ENCODE measurements at places on chromosomes 5 and 9.

GRCh38 chr5:58901271-58901670 is 318.4 kb downstream of the RAB3C start:
- DNase-seq, result no peak

DNA sequence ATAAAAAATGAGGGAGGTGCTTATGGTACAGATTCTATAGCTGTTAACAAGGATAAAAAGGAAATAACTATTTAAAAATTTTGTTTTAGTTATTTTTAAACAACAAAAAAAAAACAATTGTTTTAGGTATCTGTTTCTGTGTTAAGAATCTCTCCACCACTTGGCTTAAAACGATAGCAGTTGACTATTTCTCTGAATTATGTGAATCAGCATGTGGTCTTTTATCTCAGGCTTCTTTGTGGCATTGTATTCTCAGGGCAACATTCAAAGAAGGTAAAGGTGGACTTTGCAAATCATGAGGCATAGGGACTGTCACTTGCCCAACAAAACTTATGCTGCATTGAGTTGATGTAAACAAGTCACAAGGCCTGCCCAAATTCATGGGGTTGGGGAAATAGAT is 55.2 kb downstream of the ERBIN start:
- DNase-seq, result no peak

- DNase-seq, result no peak
Measured at GRCh38 chr9:8183618-8184017, 384.0 kb upstream of the DMAC1 start.

DNA sequence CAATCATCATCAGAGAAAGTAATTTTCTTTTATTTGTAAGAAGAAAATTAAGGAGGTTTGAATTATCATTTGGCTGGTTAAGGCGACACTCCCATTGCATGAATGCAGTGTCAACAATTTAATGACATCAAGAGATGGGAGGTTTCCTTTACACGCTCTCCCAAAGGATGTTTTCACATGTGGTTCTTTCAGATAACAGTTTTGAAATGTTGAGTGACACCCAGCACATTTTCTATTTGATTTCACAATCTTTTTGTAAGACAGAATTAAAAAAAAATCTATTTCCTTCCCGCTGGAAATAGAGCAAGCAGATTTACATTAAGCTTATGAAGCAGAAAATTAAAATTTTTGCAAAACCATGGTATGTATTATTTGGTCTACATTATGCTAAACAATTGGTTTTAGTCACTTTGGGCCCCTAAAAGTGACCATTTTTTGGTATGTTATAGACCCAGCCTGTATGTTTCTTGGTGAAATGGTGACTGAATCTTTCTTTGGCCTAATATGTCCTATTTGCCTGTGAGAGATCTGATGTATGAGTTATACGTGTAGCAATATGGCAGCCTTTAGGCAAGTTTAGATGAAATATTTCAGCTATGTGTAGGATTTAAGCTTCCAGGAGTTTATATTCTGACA is 18.9 kb upstream of the ANKRD55 start:
- DNase-seq, result no peak

DNA sequence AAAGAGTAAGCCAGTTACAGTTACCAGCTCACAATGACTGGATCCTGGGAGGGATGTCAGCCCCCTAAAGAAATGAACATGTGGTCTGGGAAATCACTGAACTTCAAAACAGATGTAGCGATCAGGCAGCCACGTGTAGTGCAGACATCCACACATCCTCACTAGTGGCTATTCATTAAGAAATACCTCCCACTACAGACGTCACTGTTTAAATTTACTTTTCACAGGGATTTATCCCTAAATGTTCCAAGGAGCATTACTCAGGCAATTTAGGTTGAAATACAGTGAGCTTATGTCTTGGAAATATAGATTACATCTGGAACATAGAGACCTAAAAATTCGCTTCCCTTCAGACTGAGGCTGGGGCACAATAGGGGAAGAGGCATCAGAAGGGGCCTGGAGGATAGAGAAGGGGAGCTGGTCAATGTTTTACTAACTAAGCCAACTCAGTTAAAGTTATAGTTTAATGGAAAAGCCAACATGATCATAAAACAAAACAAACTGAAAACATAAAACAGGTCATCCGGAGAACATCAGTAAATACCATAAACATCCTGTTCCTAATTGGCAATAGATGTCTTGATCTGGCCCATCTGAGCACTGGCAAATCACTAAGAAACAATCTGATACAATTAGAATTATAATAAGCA is 92.3 kb downstream of the FANCC start:
- DNase-seq, result no peak

DNA sequence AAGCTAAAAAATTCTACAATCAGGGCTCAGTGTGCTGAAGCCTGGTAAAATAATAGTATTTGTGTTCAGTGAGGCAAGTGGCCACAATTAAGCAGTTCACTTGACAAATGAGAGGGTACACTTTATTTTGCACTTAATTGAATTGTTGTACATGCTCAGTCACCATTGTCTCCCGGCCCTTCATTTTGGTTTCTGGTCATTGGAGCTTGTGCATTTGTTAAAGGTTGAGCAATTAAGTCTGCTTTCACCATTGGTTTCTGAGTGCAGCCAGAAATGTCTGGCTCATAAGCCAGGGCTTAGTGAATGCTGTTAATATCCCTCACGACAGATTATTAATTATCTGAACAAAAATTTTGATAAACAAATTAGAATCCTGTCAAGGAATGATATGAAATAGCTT is 89.6 kb downstream of the PRDM6 start:
- no peak for DNase-seq

GRCh38 chr5:146732962-146733361 is 145.6 kb downstream of the PPP2R2B start:
- no peak for DNase-seq

DNA sequence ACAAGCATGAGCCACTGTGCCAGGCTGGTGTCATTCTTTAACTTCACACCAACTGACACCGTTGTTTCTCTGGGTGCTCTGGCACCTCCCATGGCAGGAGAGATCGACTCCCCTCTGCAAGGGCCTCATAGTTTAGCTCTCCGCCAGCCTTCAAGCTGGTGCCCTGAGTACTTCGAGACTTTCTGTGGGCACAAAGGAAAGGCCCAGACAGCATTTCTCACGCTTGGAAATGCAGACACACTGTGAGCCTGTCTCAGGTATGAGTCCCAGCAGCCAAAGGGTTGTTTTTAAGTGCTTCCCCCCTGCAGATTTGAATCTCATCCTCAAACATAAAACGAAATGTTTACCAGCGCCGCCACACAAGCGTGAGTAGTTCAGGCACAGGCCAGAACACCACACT is 11.1 kb upstream of the TCF7 start:
- no peak for DNase-seq

GRCh38 chr5:141879941-141880738 is 1.9 kb upstream of the PCDH1 start:
- DNase-seq, result no peak

- DNase-seq, result no peak
Measured at GRCh38 chr9:129032541-129033159, 3.8 kb upstream of the MIGA2 start.

DNA sequence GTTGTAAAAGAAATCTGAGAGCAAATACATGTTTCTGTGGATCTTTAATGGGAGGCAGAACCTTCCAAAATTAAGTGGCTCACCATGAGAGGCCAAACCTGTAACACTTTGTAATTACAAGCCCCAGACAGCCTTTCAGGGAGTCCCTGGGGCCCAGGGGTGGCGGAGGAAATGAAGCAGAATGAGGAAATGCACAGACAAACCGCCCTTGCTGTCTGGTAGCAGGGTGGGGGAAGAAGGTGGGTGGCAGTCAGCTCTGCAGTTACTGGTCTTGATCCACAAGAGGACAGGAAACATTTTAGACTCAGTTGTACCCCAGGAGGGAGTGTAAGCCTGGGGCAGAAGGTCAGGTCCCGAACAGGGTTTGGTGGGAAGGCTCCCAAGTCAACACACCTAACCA is 6.5 kb downstream of the ARL14EPL start:
- DNase-seq, result no peak

- no peak for DNase-seq
Measured at GRCh38 chr9:84697509-84698114, 28.1 kb downstream of the NTRK2 start.

DNA sequence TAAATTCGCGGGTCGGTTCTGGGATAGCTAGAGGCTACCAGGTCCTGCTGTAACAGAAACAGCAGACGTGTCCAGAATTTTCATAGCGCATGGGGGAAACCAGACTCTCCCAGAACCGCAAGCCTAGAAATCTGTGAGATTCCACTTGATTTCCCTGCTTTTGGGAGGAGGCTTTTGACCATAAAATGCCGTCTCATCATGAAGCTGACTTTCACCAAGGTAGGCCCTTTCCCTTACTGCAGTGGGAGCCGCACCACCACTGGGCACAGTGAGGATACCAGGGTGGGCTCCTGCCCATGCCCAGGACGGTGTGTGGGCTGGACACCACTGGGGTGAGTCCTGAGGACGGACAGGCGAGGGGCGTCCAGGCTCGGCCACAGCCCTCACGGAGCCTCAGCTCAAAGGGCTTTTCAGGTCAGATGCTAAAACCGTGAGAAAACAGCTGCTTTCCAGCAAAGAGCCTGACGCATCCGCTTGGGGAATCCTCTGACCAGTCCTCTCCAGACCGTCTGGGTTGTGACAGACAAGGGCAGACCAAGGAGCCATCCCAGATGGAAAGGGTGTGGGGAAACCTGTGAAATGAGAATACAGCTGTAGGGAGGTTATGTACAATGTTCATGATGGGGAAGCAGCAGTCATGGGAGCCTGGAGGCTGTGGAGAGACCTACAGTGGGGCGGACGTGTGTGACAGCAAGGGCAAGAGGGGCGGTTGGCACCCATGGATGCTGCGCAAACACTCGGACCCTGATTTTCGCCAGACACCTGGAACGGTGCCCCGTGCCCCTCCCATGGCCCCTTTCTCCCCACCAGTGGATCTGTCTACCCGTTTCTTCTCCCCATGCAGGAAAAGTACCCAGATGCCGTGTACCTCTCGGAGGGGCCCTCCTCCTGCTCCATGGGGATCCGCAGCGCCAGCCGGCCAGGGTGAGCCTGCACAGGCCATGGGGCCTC is 59.2 kb downstream of the IPPK start:
- DNase-seq, result no peak

GRCh38 chr5:167489202-167489601 is 802.2 kb upstream of the WWC1 start:
- no peak for DNase-seq

DNA sequence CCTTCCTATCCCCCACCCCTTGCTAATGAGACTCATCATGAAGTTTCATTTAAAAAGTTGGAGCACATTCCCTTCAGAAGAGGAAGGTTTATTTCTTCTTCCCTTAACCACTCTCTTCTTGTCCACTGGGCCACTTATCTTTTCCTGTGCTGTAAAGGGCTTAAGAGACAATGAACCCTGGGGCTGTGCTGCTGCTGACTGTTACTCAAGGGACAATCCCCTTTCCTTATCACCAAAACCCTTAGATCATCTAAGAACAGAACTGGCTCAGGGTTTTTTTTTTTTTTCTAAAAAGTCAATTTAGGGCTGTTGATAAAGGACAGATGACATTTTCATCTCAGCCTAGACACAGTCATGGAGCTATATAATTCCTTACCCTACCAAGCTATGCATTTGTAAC is 29.6 kb downstream of the CAPSL start:
- DNase-seq, result no peak

DNA sequence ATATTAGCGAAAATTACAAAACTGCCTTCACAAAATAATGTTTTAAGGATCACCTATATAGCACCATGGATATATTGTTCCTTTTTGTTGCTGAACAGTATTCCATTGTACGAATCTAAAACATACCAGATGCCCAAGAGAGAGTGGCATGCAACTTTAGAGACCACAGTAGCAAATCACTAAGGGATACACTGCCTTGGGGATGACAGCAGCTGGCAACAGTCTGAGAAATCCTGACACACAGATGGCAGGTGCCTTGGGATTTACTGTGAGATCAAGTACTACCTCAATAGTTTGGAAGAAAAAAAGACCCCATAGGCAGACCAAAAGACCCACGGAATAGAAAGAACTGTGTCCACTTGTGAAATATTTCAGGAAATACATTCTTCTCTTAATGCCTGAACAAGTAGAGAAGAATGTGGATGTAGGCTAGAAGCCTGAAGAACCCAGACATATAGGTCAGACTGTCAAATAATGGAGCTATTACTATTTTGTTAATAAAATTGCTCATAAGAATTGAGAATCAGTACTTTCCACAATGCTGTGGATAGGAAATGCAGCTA is 53.4 kb downstream of the PLPP1 start:
- DNase-seq, result no peak

GRCh38 chr5:171386861-171387344 is 746 bp upstream of the NPM1 start:
- no peak for DNase-seq

DNA sequence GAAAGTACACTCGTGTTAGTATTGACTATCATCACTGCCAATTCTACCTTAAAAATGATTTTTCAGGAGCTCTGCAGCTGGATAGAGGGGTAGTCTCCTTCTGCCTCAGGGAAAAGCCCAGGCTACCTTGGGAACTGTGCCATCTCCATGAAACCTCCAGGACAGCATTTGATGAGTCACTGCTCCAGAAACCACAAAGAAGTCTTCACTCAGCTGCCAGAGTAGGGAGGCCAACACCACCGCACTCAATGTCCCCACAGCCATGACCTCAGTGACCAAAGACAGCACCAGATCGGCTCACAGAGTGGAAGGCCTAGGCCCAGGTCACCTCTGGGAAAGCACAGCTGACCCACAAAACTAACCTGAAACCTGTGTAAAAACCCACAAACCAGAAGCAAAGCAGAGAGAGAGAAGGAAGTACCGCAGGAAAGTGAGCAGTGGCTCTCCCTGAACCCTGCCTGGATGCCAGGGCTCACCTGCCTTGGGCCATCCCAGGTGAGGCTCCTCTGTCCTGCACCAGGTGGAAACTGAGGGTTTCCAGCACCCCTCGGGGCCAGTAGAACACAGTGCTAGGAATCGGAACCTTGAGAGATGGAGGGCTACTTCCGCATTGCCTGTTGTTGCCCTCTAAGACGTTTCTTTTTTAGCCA is 30.0 kb downstream of the S1PR3 start:
- DNase-seq, result no peak

- DNase-seq, result no peak
Measured at GRCh38 chr9:107665057-107665456, 175.5 kb upstream of the KLF4 start.

DNA sequence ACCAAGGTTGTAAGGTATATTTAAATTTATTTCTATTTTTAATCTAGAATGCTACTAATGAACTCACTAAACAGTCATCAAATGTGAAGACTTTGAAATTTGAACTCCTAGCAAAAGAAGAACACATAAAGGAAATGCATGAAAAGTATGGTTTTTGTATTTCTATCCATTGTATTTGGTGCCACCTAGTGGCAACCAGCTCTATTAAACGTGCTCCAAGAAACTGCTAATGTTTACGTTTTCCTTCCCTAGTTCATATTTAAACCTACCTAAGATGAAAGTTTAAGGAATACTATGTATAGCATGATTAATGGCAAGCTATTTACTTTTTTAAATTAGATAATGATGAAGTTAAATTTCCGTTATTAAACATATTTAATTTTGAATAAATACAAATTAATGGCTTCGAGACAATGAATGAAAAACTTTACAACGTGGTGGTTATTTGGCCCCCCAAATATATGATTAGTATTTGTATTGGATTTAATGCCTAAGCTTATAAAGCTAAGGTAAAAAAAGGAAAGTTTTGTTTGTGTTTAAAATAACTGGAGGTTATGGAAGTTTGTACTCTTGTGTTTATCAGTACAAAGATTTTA is 115.9 kb upstream of the SH3GL2 start:
- DNase-seq, result no peak

GRCh38 chr9:70880535-70880934 is 240.9 kb downstream of the TRPM3 start:
- DNase-seq, result no peak

Measured in CD8-positive, alpha-beta memory T cell (primary cell).